Kidney (tissue), 22 donors: ENCODE measurements at places on chromosomes 3 and 15. TPM values are rescaled to one million over a fixed set of nuclear protein-coding genes. Genes with fewer than 3 reads are reported as not detected.

ABI3BP gene
- polyA plus RNA-seq: 7.1 TPM

XCR1 gene
- polyA plus RNA-seq: not detected

GSK3B gene
- 6.4 TPM for polyA plus RNA-seq

KIF15 gene
- polyA plus RNA-seq: 0.32 TPM

OR5K2 gene
- polyA plus RNA-seq: not detected

ZNF660 gene
- polyA plus RNA-seq: 0.69 TPM

CELSR3 gene
- 0.17 TPM for polyA plus RNA-seq

CCR9 gene
- 0.43 TPM for polyA plus RNA-seq

MUSTN1 gene
- 47.8 TPM for polyA plus RNA-seq

PPP1R14D gene
- 4.0 TPM for polyA plus RNA-seq

CPLX3 gene
- not detected for polyA plus RNA-seq

SMAD6 gene
- 15.4 TPM for polyA plus RNA-seq

WDR93 gene
- polyA plus RNA-seq: 1.2 TPM

CPNE4 gene
- polyA plus RNA-seq: 1.2 TPM

ITIH4 gene
- 12.9 TPM for polyA plus RNA-seq

ATP8B4 gene
- polyA plus RNA-seq: 2.1 TPM

SPINK8 gene
- polyA plus RNA-seq: not detected

ATP2B2 gene
- 0.22 TPM for polyA plus RNA-seq

SAMMSON gene
- polyA plus RNA-seq: not detected

CD200 gene
- 8.5 TPM for polyA plus RNA-seq

ADAMTS9 gene
- 25.0 TPM for polyA plus RNA-seq

TRPM1 gene
- 1.3 TPM for polyA plus RNA-seq

FOXL2NB gene
- polyA plus RNA-seq: not detected

HLTF gene
- polyA plus RNA-seq: 10.3 TPM

GOLGA8G gene
- not detected for polyA plus RNA-seq

STAC gene
- polyA plus RNA-seq: 3.2 TPM

ACTC1 gene
- polyA plus RNA-seq: 7.4 TPM
